PC-3 (cell line): ENCODE measurements at places on chromosomes 7 and 10. TPM values are rescaled to one million over a fixed set of nuclear protein-coding genes. Genes with fewer than 3 reads are reported as not detected.

The ACTR3C gene
- 7.8 and 10.8 TPM in 2 replicates for total RNA-seq

The ABCA13 gene
- total RNA-seq: 1.8 and 2.1 TPM in 2 replicates

The TMEM178B gene
- 0.29 and 0.46 TPM in 2 replicates for total RNA-seq

The TMEM236 gene
- 0.04 TPM in 1 of 2 replicates, not detected in the other for total RNA-seq

The VPS37D gene
- total RNA-seq: 6.3 and 7.7 TPM in 2 replicates

The IQUB gene
- total RNA-seq: 0.04 and 0.06 TPM in 2 replicates

The CXCL12 gene
- 0.12 and 0.47 TPM in 2 replicates for total RNA-seq

The CYP3A4 gene
- total RNA-seq: not detected in 2 replicates

The SPDYE2 gene
- total RNA-seq: not detected in 2 replicates
